ENCODE measurements at places on chromosomes 2 and 18.

DNA sequence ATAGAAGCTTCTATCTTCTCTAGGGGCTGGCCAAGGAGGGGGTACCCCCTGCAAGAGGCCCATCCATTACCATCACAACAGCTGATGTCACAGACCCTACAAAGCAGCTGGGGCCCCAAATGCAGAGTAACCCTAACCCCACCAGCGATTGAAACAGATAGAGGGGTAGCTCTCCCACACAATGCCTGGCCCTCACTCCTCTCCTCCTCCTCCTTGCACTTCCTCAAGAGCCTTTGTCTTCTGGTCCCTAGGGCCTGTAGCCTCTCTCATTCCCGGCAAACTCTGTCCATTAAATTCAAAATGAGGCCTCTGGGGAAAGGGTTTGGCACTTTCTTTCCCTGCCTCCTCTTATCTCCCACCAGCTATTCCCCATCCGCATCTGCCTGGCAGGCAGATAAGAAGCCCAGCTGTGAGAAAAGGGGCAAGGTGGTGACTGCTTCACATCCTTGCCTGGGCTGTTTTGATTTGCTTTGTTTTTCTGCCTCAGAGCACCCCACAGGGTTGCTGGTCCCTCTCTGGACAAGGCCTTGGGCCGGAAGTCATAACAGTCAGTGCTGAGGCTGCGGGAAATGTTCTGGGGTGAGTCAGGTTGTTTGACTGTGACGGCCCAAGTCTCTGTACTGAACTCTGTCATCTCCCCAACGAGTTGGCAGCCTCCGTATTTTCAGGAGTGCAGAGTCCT, 26.1 kb upstream of the CYP26B1 start:
- no peak for DNase-seq

- no peak for DNase-seq
Measured at GRCh38 chr2:65311596-65311995, 84.0 kb downstream of the ACTR2 start.

DNA sequence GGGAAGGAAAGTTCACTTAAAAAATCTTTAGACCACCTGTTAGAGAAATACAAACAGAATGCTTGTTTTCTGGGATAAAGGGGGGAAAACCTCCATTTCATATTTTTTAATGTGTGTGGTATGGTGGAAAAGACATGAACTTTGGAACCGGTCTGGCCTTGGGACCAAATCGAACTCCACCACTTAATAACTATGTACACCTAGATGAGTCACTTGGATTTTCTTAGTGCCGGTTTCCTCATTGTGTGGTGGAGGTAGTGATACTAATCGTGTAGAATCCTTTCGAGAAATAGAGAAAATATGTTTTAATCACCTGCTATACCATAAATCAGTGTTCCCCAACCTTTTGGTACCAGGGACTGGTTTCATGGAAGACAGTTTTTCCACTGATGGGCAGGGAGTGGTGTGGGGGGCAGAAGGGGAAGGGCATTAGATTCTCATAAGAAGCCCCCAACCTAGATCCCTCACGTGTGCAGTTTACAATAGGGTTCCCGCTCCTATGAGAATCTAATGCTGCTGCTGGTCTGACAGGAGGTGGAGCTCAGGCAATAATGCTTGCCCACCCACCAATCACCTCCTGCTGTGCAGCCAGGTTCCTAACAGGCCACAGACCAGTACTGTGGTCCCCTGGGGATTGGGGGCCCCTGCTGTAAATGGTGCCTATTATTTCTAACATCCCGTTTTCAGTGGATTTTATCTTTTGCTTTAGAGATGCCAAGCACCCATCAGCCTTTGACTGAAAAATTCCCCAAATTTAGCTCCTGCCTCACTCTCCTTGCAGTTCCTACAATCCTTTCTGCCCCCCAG, 308.8 kb downstream of the PRKCE start:
- DNase-seq: no peak

DNA sequence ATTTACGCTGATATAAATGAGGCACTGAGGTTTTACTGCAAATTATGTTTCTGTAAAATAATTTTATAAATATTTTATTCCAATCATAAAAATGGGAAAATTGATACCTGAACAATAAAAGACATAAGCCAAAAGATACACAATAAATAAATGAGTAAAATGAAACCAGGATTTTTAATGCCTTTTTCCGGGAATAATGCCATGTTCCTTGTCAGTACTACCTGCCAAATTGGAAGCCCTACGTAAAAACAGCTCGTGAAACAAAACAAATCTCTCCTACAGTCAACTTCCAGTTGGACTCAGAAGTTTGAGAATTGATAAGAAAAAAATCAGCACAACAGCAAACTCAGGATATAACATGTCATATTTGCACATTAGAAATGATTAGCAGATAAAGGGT, 18.0 kb downstream of the GALNT3 start:
- no peak for DNase-seq

- no peak for DNase-seq
Measured at GRCh38 chr2:189411860-189412259, 29.4 kb upstream of the WDR75 start.

Data from stimulated activated CD4-positive, alpha-beta T cell treated with anti-CD3 and anti-CD28 coated beads, Interleukin-4, amount 100 ng/mL, for 48 hours (primary cell).